Activated naive CD4-positive, alpha-beta T cell treated with Interleukin-2 at 50 U/mL for 16 hours (primary cell): ENCODE measurements at places on chromosomes 7 and 10.

- no peak for DNase-seq
Measured at GRCh38 chr7:24778543-24779282, 21.4 kb upstream of the GSDME start.

DNA sequence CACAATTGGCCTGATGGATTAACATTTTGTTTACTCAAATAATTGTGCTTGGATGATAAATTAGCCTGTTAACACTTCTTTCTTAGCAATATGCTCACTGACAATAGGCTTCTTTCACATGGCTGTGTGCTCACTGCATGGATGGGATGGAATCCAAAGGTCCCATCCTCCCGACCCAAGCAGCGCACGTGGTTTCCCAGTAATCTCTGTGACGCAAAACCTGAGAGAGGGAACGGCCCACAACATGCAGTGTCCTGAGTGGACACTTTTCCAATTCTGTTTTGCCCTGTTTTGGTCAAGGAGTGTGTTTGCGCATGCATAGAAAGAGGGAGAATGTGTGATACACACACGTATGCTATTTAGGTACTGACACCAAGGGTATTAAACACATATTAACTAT lies 42.1 kb upstream of the RASGEF1A start:
- no peak for DNase-seq

DNA sequence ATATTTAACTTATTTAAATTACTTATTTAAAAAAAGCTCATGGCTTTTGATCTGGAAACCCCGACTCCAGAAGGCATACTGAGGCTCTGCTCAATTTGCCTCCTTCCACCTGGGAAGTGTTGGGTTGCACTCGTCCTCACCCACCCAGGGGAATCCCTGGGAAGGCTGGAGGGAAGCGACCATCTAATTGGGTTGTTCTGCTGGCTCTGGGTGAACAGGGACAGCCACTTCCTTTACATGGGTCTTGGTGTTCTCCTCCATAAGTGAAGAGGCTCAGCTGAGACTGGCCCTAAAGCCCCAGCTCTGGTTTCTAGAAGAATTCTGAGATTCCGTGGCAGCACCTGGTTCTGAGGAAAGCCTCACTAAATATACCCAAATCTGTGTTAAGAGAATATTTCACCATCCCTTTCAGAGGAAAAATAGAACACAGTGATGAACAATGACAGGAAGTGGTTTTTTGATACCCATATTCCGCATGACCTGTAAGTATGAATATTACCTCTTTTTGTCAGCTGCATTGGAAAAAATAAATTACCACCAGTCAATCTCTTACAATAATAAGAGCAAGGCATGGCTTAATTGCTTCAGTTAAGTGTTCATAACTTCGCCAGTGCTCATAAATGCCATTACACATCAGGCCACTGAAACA lies 131.1 kb upstream of the SHH start:
- no peak for DNase-seq

DNA sequence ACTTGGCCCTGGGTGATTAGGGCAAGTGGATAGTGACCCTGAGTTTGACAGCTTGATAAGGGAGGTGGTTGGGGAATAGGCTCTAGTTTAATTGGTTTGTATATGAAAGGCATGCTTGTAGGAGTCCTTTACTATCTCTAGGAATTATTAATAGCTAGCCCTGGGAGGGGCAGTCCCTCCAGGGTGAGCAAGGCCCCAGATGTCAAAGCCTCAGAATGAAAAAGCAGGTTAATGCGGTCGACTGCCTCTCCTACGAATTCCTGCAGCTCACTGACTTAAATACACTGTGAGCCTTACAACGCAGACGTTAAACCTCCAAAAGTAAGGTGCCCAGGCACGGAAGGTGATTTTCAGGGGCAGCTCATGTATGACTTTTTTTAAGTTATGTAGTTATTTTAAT lies 5.2 kb upstream of the BTBD16 start:
- no peak for DNase-seq

GRCh38 chr10:96639899-96640298 lies 53.1 kb upstream of the TM9SF3 start:
- no peak for DNase-seq

DNA sequence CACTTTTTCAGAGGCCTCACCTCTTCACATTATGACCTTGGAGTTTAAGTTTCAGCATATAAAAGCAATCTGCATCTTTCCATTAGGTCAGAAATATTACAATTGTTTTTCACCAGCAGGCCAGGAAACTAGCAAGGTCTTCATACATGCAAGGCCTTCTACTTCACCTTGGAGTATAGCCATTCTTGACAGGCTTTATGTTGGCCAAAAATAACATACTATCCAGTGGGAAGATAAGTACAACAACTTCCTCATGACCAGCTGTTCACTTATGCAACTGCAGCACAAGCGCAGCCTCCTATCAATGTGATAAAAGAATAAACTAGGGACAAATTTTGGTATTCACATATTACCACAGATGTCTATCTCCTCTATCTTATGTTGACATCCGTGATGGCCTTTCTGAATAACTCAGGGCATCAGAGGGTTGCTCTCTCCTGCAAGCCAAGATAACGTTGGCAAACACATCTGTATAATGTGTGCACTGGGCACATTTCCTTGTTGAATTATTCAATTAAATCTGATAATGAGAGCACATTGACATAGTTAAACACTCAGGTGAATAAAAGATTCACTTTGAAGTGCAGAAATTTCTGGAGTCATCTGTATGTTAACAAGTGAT lies 239.8 kb downstream of the FZD1 start:
- DNase-seq = no peak

DNA sequence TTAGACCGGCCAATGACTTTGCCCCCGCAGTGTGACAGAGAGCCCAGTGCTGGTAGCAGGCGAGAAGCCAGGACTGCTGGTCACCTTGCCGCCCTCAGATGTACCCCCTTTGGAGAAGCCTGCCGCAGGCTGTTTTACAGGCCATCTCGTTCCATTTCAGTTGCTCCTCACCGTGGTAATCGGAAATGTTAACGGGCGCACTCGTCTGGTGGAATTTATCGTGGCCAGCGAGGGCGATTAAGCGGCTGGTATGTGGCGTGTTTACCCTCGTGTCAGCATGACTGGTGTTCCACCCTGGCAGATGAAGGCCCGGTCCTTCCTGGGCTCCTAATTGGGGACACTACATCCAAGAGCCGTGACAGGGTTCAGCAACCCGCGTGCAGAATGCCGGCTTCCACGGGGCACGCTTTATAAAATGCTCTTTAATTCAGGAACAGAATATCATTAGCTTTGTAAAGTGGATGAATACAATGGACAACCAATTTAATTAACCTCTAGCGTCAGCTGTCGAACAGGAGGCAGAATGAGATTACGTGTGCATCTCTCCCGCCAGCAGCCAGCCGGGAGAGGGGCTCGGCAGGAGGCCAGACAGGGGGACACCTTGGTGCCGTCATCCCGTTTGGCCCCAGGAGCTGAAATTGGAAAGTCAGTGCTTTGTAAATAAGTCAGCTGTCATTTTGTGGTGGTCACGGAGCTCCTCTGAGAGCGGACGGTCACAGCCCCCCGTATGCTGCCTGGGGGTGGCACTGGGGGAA lies 108.3 kb downstream of the NKX6-2 start:
- DNase-seq = no peak

- DNase-seq = no peak
Measured at GRCh38 chr10:52571018-52571417, 201.6 kb downstream of the MBL2 start.
